PC-9 (cell line): ENCODE measurements at places on chromosomes 12 and 14. TPM values are rescaled to one million over a fixed set of nuclear protein-coding genes. Genes with fewer than 3 reads are reported as not detected.

The ART4 gene
- total RNA-seq = not detected in 2 replicates

The LRP1-AS gene
- not detected in 2 replicates for total RNA-seq

The TMEM233 gene
- total RNA-seq = not detected in 2 replicates

The SPIC gene
- not detected in 2 replicates for total RNA-seq

The ACSM4 gene
- not detected in 2 replicates for total RNA-seq

The FOXM1 gene
- 161 and 225 TPM in 2 replicates for total RNA-seq

The ABCC9 gene
- 0.07 and 0.08 TPM in 2 replicates for total RNA-seq

The CCDC184 gene
- total RNA-seq = not detected in 2 replicates

The PAPLN gene
- 0.15 TPM in 1 of 2 replicates, not detected in the other for total RNA-seq

The SOAT2 gene
- total RNA-seq = 0.70 and 0.79 TPM in 2 replicates

The ANKRD33 gene
- not detected in 2 replicates for total RNA-seq

The ZNF384 gene
- 74.3 and 106 TPM in 2 replicates for total RNA-seq

The NKX2-1 gene
- total RNA-seq = not detected in 2 replicates

- no peak for DNase-seq
Measured at GRCh38 chr12:56983386-56983785, 23.0 kb downstream of the ZBTB39 start.

DNA sequence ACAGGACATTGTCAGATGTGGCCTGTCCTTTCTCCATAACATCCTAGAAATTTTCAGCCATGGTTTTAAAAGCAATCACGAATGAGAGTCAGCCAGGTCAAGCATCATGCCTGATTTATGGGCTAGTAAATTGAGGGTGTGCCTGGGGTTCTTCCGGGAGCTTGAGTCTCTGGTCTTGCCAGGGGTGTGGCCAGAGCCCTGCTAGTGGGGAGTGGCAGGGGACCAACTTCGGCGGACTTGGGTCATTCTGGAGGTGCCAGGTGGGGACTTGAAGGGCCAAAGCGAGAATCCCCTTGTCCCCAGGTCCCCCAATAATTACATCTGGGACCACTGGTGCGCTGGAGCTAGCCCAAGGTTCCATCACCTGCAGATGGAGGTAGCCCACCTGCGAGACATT lies 5.7 kb downstream of the OTUB2 start:
- no peak for DNase-seq

DNA sequence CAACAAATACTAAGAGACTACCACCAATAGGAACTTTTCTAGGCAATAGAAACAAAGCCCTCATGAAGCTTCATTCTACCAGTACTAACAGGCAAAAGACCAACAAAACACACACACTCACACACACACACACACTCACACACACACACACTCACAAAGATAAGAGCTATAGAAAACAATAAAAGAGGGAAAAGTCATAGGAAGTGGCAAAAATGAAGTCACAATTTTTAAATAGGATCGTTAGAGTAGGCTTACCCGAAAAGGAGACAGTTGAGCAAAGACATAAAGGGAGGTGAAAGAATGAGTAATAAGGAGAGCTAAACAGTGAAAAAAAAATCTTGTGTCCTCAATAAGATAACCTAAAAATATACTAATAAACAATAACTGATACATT lies 66.5 kb downstream of the C2CD5 start:
- DNase-seq = no peak

GRCh38 chr12:124277394-124278241 lies 17.3 kb upstream of the RFLNA start:
- no peak for DNase-seq

DNA sequence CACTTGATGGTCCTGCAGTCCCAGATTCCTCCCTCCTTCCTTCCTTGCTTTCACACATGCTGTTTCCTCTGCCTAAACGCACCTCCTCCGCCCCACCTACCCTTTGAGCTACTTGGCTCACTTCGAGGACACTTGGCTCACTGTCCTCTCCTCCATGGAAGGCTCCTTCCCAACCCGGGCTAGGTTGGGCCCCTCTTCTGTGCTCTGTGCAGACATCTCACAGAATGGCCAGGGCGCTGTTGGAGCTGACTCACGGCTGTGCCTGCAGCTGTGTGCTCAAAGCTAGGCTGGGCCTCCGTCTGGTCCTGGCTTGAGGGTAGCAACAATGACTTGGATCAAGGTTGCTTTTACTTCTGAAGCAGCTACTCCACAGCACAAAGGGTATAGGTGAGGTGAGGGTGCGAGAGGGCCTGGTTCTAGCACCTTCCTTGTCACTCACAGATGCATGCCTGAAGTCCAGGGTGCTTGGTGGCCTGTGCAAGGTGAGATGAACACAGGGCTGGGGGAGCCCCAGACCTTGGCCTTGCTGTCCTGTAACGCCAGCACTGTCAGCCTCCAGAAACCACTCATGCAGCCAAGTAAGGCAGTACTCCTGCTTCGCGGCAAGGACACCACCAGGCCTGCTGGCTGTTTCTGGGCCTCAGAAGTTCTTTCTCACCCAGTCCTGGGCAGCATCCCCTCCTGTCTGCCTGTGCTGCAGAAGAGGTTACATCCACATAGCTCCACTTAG lies 61.8 kb downstream of the GALNT16 start:
- no peak for DNase-seq

DNA sequence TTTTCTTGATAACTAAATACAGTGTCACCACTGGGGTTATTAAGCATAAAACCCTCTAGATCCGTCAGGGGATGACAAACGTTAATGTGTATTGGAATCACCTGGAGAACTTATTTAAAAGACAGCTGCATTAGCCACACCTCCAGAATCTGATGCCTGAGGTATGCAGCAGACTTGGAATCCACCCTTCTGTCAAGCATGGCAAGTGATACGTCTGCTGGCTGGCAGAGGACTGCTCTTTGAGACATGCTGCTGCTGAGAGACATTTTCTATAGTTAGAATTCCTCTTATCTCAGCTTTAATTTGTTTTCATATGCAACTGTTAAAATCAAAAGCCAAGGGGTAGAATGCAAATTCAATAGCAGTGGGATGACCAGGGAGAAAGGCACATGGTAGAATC lies 496.3 kb downstream of the NELL2 start:
- DNase-seq = no peak

DNA sequence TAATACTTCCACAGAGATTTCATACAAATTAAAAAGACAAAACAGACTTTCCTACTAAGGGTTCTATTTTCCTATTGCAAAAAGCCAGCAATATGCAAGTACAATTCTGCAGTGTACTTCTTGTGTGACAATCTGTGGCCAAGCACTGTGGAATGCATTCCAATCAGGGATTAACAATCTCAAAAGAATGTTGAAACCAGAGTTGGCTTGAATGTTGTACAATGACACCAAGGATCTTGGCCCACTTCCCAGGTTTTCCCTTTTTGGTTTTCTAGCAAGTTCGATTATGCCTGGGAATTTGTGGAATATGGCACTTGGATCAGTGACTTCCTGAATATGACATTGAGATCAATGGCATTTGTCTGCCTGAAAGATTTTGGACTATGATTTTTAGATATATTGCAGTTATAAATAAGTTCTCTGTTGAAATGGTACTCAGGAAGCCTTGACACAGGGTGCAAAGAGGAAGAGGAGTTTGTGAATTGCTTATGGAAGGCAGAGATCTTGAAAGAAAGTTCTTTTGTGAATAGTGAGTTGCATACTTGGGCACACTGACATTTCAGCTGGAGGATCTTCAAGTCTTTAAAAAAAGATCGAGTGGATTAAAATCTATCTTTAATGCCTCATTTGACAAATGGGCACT lies 81.4 kb upstream of the FERMT2 start:
- peak; percentile 46 for DNase-seq

DNA sequence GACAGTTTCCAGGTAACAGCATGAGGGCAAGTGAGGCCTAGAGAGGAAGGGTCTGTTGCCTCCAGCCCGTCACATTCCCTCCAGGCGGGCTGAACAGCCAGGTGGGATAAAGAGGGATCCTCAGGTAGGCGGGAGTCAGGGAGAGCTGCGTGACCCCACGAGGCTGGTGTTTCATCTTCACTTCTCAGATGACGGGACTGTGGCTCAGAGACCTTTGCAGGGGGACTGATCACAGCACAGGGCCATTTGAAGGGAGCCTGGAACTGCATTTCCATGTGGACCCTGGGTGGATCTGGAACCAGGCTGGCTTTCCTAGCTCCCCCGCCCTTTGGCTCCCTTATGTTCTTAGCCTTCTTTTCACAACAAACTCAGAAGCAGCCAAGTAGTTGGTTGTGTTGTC lies 37.4 kb downstream of the SH2B3 start:
- no peak for DNase-seq

DNA sequence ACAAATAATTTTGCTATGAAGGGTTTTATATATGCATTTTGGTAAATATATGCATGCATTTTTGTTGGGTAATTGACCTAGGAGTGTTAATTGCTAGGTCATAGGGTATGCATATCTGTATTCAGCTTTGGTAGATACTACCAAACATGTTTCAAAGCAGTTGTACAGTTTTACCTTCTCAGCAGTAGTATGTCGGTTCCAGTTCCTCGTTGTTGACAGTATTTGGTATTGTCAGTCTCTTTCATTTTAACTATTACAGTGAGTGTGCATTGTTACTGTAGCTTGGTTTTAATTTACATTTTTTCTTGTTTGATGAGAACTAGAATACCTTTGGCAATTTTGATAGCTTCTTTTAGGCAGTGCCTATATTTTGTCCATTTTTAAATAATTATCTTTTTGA lies 98.9 kb downstream of the ARID2 start:
- no peak for DNase-seq

DNA sequence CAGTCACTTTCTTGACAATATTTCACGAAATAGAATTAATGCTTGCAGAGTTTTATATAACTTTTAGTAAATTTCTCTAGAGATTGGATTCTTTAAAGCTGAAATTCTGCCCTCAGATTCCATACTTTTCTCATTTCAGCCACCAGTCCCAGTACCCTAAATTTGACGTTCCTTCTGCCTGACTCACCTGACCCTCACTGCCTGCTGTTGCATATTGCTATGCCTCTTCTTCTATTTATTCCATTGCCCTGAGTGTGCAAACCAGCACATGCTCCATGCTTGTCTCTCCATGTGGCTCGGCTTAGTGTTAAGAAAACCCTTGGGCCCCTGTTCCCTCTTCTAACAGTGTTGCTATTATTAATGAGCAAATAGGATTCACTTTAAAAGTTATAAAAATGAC lies 533.3 kb downstream of the LRFN5 start:
- no peak for DNase-seq

DNA sequence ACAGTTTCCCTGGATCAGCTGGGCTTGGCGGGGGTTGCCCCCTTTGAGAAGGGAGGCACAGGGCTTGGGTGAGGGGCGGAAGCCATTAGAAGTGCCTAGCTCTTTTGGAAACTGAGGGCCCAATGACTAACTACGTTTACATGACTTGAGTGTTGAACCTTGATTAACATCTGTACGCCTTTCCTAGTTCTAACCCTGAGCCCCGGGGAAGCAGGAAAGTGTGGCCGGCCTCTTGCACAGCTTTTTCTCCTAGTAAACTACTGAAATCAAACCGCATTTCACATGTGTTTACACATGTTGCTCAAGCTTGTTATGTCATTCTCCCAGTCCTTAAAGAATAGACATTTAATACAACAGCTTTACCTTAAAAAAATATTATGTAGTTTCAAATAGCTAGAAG lies 1356.4 kb upstream of the TMEM132C start:
- no peak for DNase-seq

DNA sequence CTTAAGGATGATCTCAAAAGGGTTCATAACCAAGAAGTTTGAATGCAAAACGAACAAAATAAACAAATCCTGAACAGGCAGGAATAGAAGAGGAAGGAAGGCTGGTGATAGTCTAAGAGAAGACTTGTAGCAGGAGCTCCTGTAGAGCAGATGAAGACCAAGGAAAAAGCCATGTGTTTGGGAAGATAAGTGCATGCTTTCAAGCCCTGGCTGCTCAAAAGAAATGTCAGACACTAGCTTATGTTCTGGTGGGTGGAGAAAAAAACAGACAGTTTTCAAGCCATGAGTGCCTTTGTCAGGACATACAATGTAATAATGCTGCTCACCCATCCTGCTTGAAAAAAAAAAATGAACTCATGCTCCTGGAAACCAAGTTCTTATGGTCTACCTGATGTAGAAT lies 27.4 kb downstream of the TAOK3 start:
- no peak for DNase-seq

DNA sequence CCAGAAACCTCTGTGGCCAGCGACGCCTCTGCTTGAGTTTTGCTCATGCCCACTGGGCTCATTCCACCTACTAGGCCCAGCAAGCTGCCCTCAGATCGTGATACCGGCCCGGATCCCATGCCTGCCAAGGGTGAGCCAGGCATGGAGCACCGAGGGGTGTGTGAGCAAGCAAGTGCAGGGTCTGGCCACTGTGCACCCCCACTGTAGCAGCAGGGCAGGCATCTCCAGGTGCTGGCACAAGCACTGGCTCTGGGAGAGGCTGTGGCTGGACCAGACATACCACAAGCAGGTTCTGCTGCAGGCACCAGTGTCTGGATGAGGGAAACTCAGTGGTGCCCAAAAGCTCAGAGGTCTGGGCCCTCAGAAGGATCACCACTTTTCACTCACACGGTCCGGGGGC lies 20.6 kb downstream of the FAM186A start:
- no peak for DNase-seq

DNA sequence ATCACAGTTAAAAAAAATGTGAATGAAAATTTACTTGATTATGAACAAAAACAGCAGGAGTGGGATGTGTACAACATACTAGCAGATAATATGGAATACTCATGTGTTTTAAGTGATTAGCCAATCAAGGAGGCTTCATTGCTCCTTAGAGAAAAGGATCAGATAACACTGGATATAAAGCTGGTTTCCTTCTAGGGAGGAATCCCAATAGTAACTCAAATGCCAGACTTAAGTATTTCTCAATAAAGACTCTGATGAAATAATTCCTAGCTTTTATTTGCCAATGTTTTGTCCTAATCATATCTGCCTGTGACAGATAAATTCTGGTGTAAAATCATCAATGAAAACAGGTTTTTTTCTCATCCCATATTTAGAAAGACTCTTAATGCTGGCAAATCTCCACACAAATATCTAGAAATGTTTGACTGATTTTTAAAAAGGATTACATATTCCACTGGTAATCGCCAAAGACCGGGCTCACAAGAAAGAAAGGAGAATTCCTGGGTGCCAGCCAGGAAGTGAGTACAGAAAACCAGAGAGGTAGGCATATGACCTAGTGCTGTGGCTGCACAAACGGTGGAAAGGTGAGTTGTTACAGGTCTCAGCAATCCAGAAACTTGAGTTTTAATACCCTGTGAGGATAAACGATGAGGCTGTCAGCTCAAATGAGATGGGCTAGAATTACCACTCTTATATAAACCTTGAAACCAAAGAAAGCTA lies 108.6 kb upstream of the TTC7B start:
- no peak for DNase-seq

DNA sequence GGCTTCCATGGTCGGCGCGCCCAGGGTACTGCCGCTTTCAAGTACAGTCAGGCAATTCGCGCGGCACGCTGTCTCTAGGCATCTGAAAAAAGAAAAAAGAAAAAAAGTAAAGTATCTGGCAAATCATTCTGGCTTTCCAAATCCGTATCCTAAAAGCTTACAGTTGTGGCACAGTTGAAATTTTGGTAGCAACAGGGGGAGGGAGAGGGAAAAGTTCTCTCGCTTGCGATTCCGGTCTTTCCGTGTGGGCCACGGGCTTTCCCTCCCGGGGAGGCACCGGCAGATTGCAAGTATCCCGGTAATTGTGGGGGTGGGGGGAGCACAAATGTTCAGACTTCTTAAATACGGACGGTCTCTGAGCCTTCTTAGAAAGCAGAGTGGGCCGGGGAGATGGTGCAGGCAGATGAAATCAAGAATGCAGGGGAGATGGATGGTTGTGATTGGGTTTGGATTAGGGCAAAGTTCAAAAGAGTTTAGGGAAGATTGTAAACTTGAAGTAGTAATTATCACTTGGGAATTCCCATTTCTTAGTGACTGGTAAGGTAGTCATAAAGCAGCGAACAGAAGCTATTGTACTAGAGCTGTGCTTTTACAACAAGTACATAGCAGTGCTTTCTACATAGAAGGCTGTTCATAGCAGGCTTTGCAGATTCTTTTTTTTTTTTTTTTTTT lies 1.2 kb downstream of the SOCS2 start:
- no peak for DNase-seq

- DNase-seq = no peak
Measured at GRCh38 chr14:50530794-50531365, 1.5 kb downstream of the MAP4K5 start.
